HAP-1 (cell line): ENCODE measurements at places on chromosomes 5 and 9.

DNA sequence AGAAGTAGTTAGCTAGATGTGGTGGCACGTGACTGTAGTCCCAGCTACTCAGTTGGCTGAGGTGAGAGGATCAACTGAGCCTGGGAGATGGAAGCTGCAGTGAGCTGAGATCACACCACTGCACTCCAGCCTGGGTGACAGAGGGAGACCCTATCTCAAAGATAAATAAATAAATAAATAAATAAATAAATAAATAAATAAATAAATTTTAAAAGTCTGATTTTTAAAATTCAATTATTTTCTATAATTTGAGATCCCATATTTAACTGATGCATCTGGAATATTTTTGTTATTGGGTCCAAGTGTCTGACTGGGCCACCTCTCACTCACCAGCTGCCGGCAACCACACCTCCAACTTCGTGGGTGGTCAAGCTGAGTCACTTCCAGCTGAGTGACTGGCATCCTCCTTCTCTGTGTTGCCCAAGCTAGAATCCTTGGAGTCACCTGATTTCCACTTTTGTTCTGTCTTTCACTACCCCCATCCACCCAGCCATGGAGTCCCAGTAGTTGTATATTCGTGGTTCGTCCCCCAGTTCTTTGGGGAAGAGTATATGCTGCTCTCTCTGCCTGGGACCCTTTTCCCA, 70.9 kb downstream of the EGFLAM start:
- no peak for DNase-seq

DNA sequence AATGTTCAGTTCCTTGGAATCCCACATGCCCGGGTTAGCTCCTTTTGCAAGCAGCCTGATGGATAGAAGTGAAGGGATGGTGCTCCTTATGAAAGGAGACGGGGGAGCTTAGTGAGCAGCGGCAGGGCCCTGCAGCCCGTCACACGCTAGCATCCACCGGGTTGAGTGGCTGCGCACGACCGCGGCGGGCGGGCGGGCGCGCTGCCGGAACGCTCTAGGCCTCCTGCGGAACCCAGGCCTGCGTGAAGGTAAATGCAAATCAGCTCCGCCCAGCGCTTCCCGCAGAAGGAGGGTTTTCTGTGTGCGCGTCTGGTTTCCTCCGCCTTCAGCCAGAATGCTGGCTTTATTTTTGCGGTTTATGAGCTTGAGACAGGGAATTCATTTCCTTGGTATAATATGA, 19.8 kb downstream of the IL12B start:
- DNase-seq, result no peak

DNA sequence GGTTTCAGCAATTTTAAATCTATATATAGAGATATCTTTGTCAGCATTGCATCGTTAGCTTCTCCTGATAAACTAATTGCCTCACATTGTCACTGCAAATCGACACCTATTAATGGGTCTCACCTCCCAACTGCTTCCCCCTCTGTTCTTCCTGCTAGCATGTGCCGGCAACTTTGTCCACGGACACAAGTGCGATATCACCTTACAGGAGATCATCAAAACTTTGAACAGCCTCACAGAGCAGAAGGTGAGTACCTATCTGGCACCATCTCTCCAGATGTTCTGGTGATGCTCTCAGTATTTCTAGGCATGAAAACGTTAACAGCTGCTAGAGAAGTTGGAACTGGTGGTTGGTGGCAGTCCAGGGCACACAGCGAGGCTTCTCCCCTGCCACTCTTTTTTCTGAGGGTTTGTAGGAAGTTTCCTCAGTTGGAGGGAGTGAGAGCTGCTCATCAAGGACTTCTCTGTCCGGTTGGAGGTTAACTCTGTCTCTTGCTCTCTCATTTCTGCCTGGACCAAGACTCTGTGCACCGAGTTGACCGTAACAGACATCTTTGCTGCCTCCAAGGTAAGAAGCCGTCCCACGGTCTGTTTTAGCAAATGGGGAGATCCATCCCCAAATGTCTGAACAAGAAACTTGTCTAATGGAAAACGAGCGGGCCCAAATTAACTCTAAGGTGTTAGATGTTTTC, at the start of gene IL4:
Gene IL4 (plus strand): TSS at position 51 of the 692 bp plus-strand sequence. CDS start 62 bp downstream, at position 113.
- no peak for DNase-seq

- no peak for DNase-seq
Observed at GRCh38 chr9:113876993-113877368, 872 bp downstream of the ZNF618 start.

- DNase-seq, result no peak
Observed at GRCh38 chr5:89437450-89438435, 554.8 kb upstream of the MEF2C start.

GRCh38 chr5:127028822-127029457, 1.4 kb downstream of the MARCHF3 start:
- peak; percentile 55 for DNase-seq

DNA sequence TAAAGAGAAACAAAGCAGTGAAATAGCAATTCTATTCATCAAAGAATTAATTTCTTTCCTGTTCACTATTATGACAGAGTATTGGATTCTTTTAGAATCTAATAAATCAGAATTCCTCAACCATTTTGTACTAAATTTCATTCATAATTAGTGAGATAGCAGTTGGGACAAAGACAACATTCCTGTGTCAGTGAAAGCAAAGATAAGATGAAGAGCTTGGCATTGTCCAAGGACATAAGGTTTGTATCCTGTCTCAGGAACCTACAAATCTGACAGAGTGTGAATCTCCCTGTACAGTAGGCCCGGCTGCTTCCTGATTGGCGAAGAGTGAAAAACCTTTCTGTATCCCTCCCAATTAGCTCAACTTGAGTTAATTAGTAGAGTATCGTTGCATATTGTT, 349.1 kb downstream of the ISL1 start:
- no peak for DNase-seq

- DNase-seq, result peak; percentile 75
Observed at GRCh38 chr9:108272349-108272899, 583.4 kb downstream of the ACTL7B start.

- DNase-seq, result no peak
Observed at GRCh38 chr5:11780641-11781345, 123.5 kb downstream of the CTNND2 start.

- DNase-seq, result no peak
Observed at GRCh38 chr5:174834081-174834480, 109.7 kb downstream of the MSX2 start.

- no peak for DNase-seq
Observed at GRCh38 chr9:93086447-93087224, 9.4 kb upstream of the CARD19 start.

- no peak for DNase-seq
Observed at GRCh38 chr5:56170557-56170956, 62.6 kb downstream of the ANKRD55 start.

GRCh38 chr5:75028090-75028489, 24.3 kb downstream of the GCNT4 start:
- no peak for DNase-seq

- DNase-seq, result no peak
Observed at GRCh38 chr9:78921341-78921740, 624.4 kb downstream of the PSAT1 start.

- no peak for DNase-seq
Observed at GRCh38 chr5:52880541-52880940, 92.8 kb downstream of the ITGA1 start.

- no peak for DNase-seq
Observed at GRCh38 chr9:86036555-86036954, 62.8 kb downstream of the GOLM1 start.

GRCh38 chr9:92770360-92770995, 5.8 kb upstream of the BICD2 start:
- no peak for DNase-seq

DNA sequence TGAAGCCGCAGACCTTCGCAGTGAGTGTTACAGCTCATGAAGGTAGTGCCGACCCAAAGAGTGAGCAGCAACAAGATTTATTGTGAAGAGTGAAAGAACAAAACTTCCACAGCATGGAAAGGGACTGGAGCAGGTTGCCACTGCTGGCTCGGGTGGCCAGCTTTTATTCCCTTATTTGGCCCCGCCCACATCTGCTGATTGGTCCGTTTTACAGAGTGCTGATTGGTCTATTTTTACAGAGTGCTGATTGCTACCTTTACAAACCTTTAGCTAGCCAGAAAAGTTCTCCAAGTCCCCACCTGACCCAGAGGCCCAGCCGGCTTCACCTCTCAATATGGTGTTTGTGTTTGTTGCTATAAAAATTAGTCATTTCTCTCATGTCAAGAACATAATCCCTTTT, 49.7 kb downstream of the RECK start:
- DNase-seq, result no peak

GRCh38 chr9:78566521-78566920, 269.6 kb downstream of the PSAT1 start:
- DNase-seq, result no peak

DNA sequence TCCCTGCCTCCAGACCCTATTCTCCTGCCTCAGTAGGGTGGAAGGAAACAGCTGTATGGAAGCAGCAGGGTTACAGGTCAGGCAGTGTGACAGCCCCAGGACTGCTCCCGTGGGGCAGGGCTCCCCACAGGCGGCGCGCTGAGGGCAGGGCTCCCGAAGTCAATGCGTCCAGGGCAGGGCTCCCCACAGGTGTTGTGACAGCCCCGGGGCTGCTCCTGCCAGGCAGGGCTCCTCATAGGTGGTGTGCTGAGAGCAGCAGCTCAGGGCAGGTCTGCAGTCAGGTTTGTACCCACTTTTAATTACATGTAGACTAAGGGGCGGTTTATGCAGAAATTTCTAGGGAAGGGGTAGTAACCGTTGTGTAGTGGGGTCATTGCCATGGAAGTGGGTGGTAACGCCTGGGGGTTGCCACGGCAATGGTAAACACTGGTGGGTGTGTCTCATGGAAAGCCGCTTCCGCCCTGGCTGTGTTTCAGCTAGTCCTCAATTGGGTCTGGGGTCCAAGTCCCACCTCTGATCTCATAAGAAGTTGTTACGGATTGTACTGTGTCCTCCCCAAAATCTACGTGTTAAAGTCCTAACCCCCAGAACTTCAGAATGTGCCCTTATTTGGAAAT, 16.7 kb upstream of the TERT start:
- no peak for DNase-seq

DNA sequence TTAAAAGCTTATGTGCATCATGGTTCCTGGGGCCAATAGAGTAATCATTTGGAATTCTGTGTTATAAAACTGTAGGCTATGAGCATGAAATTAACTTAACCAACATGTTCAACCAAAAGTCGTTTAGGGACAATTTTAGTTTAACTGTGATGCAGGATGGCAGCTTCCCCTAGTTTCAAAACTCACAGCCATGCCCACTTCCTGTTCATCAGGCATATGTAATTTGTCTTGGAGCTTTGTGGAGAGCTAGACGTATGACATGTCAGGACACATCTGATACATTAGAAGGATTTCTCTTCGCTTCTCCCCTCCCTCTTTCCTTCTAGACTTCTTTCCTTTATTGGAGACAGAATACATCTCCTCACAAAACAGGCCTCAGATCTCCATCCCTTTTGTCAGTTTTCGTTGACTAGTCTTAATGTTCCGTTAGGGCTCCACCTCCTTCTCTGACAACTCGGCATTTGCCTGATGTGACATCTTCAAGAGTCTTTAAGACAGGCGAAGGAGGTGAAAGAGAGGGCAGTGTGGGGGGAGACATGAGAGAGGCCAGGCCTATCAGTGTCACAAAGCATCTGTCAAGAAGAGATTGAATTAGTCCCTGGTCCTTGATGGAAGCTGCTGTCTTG, 176.0 kb downstream of the MSX2 start:
- DNase-seq, result no peak
